ENCODE measurements at places on chromosomes 13 and 19.

DNA sequence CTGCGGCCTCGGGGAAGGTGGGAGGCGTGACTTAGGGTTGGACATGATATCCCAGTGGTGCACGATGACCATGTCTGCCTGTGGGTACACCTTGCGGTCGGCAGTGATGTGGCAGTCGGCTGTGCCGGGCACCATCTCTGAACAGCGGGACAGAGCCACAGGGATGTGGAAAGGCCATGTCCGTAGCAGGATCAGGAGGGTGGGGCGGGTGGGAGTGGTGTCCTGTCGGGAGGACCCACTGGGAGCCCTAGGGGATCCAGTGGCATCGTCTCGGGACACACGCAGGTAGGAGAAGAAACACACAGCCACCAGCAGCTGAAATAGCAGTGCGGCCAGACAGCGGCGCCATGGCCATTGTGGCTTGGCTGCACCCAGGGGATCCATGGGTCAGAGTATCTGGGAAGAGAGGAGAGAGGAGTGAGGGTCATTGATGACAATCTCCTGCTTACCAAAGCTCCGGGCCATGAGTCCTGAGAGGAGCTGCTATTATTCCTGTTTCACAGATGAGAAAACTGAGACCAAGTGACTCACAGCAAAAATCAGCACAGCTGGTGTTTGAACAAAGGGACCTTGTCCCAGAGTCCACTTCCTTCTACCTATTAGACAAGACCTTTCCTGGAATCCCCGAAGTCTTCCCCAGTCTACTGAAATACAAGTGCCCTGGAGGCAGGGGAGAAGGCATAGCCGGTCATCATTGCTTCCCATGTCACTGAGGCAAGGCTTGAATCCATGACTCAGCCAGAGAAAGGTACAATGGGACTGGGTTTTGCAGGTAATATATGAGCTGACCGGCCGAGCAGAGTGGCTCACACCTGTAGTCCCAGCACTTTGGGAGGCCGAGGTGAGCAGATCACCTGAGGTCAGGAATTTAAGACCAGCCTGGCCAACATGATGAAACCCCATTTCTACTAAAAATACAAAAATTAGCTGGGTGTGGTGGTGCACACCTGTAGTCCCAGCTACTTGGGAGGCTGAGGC is 5.2 kb upstream of the FUT6 start:
- no peak for DNase-seq

- DNase-seq: peak; percentile 88
These were observed 21.0 kb downstream of the SMIM24 start for GRCh38 chr19:3459089-3459881.

DNA sequence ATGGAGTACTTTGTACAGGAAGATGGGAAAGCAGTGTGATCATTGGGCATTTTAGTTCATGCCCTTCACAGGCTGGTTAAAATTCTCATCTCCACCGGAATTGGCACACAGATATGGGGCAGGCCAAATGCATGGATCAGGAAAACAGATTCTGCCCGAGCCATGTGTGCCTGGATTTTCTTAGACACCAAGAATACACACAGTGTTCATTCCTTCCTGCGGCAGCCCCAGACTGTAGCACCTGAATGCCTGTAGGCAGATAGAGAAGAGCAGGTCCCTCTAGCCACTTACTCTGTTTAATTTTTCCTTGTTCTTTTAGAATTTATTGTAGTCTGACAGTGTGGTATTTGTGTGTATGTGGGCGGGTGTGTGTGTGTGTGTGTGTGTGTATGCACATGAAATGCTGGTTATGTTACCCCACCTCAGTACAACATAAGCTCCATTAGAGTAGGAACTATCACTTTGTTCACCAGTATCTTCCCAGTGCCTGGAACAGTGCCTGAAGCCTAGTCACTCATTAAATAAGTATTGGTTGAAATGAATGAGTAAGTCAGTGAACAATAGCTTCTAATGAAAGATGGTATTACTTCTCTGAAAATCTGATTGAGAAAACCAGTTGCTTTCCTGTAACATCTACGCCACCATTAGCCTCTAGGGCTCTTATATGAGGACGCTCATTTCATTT is 41.7 kb downstream of the FRY start:
- no peak for DNase-seq

- no peak for DNase-seq
These were observed 1680.9 kb downstream of the OLFM4 start for GRCh38 chr13:54709546-54709945.

- no peak for DNase-seq
These were observed 27.0 kb downstream of the TEX29 start for GRCh38 chr13:111347438-111347837.

- DNase-seq: no peak
These were observed 41.2 kb downstream of the LATS2 start for GRCh38 chr13:21020176-21020575.

DNA sequence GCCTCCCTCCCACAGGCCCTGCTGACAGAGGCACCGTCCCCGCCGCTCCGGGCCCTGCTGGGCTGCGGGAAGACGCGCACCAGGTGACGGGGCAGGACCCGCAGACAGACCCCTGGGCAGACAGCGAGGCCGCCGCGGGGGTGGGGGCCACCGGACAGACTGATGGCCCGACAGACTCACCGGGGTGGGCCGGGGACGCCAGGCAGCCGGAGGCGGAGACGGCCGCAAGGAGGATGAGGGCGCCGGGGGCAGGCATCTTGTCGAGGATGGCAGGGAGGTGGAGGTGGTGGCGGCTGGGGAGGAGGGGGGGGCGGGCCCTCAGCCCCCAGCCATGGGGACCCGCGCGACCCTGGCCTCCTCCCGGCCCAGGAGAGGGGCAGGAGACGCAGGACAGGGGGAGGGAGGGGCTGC is 309 bp downstream of the LMTK3 start:
- DNase-seq: no peak

- DNase-seq: no peak
These were observed 471.9 kb downstream of the KCTD12 start for GRCh38 chr13:76414320-76414719.

DNA sequence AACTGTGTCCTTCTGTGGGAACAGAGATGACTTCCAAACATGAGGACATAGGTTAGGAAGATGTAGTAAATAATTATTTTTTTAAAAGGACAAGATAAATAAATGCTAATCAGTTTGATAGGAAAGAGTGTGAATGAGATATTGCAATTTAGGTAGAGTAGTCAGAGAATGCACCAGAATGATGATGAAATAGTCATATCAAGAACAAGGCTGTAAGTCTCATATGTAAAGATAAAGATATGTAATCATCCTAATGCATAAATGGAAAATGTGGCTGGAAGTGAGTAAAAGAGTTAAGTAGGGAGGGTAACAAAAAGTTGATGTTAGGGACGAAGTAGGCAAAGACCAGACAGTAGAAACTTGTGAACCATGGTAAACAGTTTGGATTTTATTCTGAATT is 1041.7 kb upstream of the MIR17HG start:
- no peak for DNase-seq

GRCh38 chr13:26503826-26504594 is 53.5 kb upstream of the WASF3 start:
- no peak for DNase-seq

- DNase-seq: no peak
These were observed 5.7 kb downstream of the JAK3 start for GRCh38 chr19:17841810-17842662.

GRCh38 chr13:62246581-62246980 is 830.9 kb upstream of the PCDH20 start:
- no peak for DNase-seq

DNA sequence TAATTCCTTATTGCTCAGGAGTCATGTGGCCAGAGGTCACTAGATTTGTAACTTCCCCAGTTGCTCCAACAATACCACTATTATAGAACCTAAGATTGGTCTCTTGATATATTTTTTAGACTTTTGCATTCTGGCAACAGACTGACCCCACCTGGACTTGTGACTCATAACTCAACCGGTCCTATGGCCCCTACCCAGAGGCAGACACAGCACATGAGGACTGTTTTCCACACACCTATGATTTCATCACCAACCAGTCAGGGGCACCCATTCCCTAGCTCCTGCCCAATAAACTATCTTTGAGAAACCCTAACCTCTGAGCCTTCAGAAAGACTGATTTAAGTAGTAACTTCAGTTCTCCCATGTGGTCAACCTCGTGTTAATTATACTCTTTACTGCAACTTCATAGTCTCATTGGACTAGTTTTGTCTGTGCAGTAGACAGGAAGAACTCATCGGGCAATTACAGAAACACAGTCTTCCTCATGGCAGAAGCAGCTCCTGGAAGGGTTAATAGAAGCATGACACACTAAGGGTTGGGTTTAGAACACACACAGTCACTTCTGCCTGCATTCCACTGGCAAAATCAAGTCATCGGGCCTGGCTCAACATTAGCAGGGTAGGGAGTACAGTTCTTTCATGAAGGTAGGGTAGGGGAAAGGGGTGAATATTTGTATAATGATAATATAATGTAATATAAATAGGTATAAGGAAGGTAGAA is 251.8 kb downstream of the UQCRFS1 start:
- DNase-seq: no peak

Measured in suprapubic skin (tissue), 4 donors.